ENCODE measurements at places on chromosomes 5 and 9.

GRCh38 chr5:78232163-78232562 lies 62.3 kb downstream of the AP3B1 start:
- DNase-seq, result no peak

GRCh38 chr9:99050924-99051323 lies 54.0 kb upstream of the TGFBR1 start:
- DNase-seq, result no peak

- no peak for DNase-seq
These were observed 5.5 kb upstream of the CPEB4 start for GRCh38 chr5:173882632-173883031.

DNA sequence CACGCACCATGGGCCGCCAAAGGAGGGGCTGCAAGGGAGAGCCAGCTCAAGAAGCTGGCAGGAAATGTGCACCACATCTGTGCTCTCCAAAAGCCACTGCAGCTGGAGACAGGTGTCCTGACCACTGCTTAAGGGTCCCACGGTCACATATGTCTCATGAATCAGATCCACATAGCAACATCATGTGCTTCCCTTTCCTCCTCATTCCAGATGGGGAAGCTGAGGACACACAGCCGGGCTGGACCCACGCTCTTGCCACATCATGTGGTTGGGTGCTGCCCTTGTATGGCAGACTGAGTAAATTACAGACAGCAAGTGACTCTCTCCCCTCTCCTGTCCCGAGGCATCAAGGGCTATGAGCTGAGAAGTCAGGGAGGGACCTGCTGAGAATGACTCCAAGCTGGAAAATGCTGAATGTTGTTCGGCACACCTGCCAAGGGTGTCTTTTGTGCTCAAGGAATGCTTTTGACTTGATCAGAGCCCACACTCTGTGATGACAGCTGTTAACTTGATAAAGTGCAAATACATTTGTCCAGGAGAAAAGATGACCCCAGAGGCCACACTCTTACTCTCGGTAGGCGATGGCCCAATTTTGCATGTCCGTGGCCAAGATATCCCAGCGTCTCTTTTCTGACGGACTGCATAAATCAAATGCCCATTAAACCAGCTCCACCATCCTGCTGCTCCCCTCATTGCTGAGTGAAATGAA lies 58.2 kb downstream of the NSUN2 start:
- no peak for DNase-seq

- peak; percentile 25 for DNase-seq
These were observed 2308.8 kb upstream of the ACO1 start for GRCh38 chr9:30075451-30076199.

GRCh38 chr5:135010502-135011354 lies 23.3 kb downstream of the PITX1 start:
- no peak for DNase-seq

DNA sequence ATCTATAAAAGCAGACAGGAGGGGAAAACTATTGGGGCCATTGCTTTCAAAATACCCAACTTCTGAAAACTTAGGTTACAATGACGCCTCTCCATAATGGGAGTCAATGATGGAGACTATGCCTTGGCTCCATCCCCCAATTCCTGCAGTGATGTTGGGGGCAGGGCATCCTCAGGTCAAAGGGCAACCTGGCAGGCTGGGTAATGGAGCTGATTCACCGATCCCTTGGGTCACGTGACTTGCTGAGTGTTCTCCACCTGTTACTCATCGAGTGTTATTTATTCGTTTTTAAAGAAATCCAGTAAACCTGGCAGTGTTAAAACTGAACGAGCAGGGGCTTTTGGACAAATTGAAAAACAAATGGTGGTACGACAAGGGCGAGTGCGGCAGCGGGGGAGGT lies 244.4 kb downstream of the FAM114A2 start:
- DNase-seq, result no peak

- no peak for DNase-seq
These were observed 532.7 kb upstream of the GRAMD2B start for GRCh38 chr5:125890511-125890931.

DNA sequence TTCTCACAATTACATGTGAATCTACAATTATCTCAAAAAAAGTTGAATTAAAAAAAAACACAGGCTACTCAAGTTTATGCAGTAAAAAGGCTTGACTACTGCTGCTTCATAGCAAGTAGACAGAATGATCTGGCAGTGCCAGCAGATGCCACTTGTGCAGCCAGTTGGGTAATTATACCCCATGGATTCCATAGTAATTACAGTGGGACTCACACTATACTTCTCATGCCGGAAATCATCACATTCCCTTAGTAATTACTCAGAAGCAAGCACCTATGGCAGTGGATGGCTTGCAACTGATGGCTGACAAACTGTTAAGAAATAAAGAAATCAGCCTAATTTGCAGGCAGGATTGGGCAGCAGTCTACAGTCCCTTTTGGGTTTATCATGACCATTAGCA lies 463.2 kb upstream of the KLF4 start:
- DNase-seq, result peak; percentile 39
